ENCODE measurements at places on chromosomes 7 and 10.

- no peak for DNase-seq
These were observed 34.5 kb upstream of the MSRB2 start for GRCh38 chr10:23060918-23061317.

GRCh38 chr7:157469181-157470016 is 132.6 kb downstream of the DNAJB6 start:
- no peak for DNase-seq

DNA sequence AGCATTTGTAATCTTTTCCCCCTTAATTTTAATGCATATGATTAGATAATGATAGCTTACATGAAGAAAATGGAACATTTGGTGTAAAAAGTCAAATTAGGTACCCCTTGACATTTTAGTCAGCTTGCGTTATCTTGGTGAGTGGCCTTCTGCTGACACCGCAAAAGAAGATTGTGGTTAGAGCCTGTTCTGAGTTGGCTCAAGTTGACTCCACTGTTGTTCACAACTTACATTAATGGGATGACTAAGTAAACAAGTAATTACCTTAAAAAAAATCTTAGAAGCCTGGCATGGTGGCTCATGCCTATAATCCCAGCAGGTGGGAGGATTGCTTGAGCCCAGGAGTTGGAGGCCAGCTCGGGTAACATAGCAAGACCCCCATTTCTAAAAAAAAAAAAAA is 24.2 kb downstream of the TRRAP start:
- no peak for DNase-seq

DNA sequence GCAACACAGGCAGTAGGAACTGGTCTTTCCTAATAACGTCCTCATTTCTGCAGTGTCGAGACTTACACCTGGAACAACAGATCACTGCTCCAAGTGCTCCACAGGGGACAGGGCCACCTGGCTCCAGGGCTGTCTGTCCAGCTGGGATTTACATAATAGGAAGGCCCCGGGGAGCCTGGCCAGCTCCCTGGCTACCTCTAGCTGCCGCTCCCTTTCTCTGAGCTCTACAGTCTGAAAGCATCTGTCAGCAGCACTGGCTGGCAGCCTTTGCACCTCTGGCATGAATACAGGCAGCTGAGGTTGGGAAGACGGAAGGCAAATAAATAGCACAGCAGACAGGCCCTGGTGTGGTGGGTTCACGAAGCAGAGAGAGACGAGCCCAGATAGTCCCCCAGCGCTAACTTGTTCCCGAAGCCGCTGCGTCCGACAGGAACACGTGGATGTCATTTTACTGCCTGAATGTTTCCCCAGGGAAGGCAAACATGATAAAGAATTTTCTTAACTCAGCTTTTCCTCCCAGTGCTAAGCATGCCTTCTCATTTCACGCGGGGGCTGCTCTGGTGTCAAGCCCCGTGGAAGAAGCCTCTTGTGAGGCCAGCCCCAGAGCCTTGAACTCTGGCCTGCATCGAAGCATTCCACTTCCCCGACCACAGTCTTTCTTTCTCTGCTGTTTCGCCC is 105.4 kb downstream of the ITIH5 start:
- no peak for DNase-seq

Data from stimulated activated CD4-positive, alpha-beta T cell treated with anti-CD3 and anti-CD28 coated beads, TNF-alpha, amount 100 ng/mL, for 24 hours (primary cell).